ENCODE measurements at places on chromosomes 3 and 15. TPM values are rescaled to one million over a fixed set of nuclear protein-coding genes. Genes with fewer than 3 reads are reported as not detected.

SCN5A gene
- total RNA-seq = not detected

SEMA3G gene
- total RNA-seq = 0.31 TPM

CHRNB4 gene
- total RNA-seq = not detected

C2CD4B gene
- total RNA-seq = 0.21 TPM

ISL2 gene
- total RNA-seq = 0.21 TPM

FAM98B gene
- total RNA-seq = 26.4 TPM

WDR49 gene
- 4.8 TPM for total RNA-seq

RASGRP1 gene
- total RNA-seq = 64.9 TPM

MNS1 gene
- total RNA-seq = not detected

NTRK3 gene
- total RNA-seq = under 0.01 TPM

RTP1 gene
- not detected for total RNA-seq

POTEB3 gene
- total RNA-seq = not detected

DNAH12 gene
- 0.63 TPM for total RNA-seq

ZPLD1 gene
- not detected for total RNA-seq

LMCD1 gene
- 0.21 TPM for total RNA-seq

HCN4 gene
- under 0.01 TPM for total RNA-seq

MCF2L2 gene
- 2.9 TPM for total RNA-seq

MEGF11 gene
- total RNA-seq = not detected

MYLK gene
- 27.1 TPM for total RNA-seq

LDHAL6B gene
- not detected for total RNA-seq

GPR62 gene
- total RNA-seq = 0.10 TPM

ANKRD63 gene
- not detected for total RNA-seq

ABHD17C gene
- 0.84 TPM for total RNA-seq

OXSM gene
- total RNA-seq = 15.1 TPM

XCR1 gene
- 1.0 TPM for total RNA-seq

LIPC gene
- total RNA-seq = 0.73 TPM

PIF1 gene
- 0.31 TPM for total RNA-seq

NEO1 gene
- total RNA-seq = 9.6 TPM

ARL14 gene
- total RNA-seq = not detected

P2RY1 gene
- 3.1 TPM for total RNA-seq

LYSMD2 gene
- total RNA-seq = 18.1 TPM

SHC4 gene
- 0.10 TPM for total RNA-seq

TRH gene
- 0.10 TPM for total RNA-seq

SPESP1 gene
- total RNA-seq = 0.21 TPM

FAM107A gene
- total RNA-seq = not detected

PGBD4 gene
- total RNA-seq = 4.5 TPM

ACVR2B gene
- 2.6 TPM for total RNA-seq

SNTN gene
- not detected for total RNA-seq

KLF15 gene
- total RNA-seq = not detected

DET1 gene
- 2.2 TPM for total RNA-seq

CD86 gene
- total RNA-seq = 50.1 TPM

KLHL40 gene
- not detected for total RNA-seq

GOLGA8T gene
- total RNA-seq = not detected

ZDHHC23 gene
- total RNA-seq = 6.8 TPM

NAALADL2 gene
- total RNA-seq = 1.3 TPM

CGNL1 gene
- total RNA-seq = under 0.01 TPM

AP3S2 gene
- total RNA-seq = 38.9 TPM
